ENCODE measurements at places on chromosomes 12 and 14.
A peak's percentile ranks its signal among the peaks of the same experiment; 100 is the strongest.

DNA sequence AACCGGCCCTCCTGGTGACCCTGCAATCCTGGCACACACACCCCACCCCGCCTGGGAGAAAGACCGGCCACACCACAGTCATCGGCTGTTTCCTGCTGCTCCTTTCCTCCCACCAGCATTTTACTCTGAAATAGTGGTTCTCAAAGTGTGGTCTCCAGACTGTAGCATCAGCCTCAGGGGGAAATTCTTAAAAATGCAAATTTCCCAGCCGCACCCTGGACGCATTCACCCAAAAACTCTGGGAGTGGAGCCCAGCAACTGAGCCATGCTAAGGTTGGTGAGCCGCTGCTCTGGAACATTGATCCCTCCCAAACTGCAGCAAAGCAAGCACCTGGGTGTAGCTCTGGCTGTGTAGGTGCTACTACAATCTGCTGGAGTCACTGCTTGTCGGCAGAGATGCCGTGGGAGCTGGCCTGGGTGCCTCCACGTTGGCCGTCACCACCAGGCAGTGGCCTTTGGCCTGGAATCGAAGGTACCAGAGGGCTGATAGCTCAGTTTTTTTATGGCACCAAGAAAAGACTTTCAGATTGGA is 38.4 kb upstream of the BCL2L14 start:
- DNase-seq = no peak

DNA sequence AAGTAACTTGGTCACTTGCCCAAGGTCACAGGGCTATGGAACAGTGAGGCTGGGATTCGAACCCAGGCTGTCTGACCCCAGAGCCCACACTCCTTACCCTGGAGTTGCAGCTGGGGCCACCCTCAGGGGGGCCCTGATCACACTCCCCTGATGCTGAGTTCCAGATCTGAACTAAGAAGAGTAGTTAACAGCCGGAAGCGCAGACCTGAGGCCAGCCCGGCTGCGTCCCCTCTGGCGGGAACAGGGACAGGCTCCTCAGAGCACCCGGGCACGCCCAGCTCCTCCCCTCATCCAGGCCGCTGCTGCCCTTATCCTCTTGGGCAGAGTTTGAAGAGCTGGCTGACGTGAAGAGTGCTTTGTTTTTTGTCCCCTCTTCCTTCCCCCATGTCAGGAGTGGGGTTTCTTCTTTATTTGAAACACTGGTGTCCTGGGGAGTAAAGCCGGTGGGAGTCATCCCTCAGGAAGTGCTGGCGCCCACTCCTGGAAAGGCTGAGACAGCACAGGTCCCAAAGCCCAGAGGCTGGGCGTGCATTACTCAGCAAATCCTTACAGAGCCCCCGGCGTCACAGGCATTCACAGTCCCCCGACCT is 8.7 kb downstream of the PHB2 start:
- DNase-seq = no peak

DNA sequence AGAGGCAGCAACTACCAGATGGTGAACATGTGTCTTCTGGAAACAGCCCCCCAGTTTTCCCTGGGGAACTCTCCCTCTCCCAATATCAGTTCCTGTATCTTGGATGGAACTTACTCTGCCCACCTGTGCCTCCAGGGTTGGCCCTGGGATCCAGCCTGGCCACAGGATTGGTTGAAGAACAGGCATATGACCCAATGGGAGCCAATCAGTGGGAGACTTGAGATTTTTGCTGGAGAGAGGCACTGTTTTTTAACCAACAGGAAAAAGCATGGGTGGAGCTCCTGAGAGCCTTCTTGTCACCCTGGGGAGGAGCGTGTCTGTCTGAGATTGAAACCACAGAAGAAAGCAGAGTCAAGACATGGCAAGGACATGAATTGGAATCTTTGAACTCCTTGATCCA is 33.6 kb upstream of the COX6A1 start:
- no peak for DNase-seq

DNA sequence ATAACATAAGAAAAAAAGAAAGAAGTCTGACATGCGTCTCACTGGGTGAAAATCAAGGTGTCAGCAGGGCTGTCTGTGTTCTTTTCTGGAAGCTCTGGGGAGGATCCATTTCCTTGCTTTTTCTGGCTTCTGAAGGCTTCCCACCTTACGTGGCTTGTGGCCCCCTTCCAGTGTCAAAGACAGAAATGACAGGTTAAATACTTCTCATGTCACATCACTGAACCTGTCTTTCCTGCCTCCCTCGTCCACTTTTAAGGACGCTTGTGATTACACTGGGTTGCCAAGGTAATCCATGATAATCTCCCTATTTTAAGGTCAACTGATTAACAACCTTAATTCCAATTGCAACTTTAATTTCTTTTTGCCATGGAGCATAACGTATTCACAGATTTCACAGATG is 4.6 kb upstream of the PHC1 start:
- DNase-seq = no peak

DNA sequence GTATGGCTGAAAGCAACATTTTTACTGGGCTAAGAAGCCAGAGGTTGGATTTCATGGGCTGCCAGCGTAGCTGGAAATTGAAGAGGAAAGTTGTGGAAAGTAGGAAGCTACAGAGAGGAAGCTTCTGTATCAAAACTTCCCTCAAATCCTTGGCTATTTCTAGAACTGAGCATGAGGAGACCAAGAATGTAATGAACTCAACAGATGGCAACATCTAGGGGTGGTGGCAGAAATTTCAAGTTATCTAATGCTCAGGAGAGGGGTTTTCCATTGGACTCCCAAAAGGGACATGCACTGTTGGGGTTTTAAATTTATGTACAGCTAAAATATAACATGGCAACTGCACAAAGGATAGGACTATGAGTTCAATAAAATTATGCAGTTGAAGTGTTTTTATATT is 151.3 kb downstream of the DHRS2 start:
- DNase-seq = no peak

- DNase-seq = no peak
Measured at GRCh38 chr12:27583981-27584380, 60.0 kb downstream of the PPFIBP1 start.

GRCh38 chr12:41014643-41015020 is 173.5 kb upstream of the PDZRN4 start:
- no peak for DNase-seq

DNA sequence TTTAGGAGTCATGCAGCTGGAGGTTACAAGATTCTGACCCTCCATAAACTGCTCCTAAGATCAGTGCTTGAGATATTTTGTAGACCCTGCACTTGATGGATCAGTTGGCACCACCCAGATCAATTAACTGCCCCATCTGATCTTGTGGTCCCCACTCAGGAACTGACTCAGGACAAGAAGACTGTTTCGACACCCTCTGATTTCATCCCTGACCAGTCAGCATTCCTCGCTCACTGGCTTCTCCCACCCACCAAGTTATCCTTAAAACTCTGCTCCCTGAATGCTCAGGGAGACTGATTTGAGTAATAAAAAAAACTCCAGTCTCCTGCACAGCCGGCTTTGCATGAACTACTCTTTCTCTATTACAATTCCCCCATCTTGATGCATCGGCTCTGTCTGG is 360.2 kb downstream of the GALC start:
- no peak for DNase-seq

DNA sequence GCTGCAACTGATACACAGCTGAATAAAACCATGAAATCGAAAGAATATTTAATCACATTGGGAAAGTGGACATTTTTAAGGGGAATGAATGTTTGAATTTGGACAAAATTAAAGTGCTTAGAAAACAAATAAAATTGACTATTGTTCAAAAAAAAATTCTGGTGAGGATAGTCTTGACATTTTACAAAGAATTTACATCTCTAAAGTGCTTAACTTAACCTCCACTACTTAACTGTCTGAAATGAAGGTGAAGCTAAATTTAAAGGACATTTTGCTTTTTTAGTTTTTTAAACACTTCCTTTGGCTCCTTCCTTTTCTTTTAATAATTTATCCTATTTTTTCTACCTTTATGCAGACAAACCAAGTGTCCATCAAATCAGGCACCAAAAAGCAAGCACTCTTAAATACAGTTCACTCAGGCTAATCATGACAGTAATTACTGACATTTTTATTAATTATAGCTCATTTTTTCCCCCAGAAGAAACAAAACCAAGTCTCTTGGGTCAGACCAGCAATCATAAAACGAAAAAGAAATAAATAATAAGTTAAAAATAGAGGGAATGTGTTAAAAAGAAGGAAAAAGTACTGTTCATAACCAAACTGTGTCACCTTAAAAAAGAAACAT is 5.7 kb upstream of the CCND2 start:
- peak; percentile 48 for DNase-seq

DNA sequence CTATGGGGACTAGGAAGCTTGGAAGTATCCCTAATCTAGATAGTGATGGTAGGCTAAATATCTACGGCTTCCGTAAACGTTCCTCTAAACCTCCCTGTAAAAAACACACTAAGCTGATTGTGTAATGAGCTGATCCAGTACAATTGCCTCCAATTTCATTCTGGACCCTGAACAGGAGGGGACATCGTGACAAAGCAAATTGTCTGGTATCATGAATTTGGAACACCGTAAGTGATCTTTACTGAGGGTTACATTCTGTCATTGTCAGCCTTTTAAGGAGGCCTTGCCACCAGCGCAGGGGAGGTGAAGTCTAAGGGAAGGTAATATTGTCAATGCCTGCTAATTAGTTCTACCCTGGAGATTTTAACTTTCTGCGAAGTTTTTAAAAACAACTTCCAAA is 487 bp upstream of the MGST1 start:
- no peak for DNase-seq

- no peak for DNase-seq
Measured at GRCh38 chr14:74671789-74672188, 41.1 kb downstream of the AREL1 start.

GRCh38 chr12:58540480-58541299 is 379.6 kb downstream of the LRIG3 start:
- peak; percentile 83 for DNase-seq

GRCh38 chr12:88336076-88336739 is 194.1 kb downstream of the TMTC3 start:
- DNase-seq = no peak

DNA sequence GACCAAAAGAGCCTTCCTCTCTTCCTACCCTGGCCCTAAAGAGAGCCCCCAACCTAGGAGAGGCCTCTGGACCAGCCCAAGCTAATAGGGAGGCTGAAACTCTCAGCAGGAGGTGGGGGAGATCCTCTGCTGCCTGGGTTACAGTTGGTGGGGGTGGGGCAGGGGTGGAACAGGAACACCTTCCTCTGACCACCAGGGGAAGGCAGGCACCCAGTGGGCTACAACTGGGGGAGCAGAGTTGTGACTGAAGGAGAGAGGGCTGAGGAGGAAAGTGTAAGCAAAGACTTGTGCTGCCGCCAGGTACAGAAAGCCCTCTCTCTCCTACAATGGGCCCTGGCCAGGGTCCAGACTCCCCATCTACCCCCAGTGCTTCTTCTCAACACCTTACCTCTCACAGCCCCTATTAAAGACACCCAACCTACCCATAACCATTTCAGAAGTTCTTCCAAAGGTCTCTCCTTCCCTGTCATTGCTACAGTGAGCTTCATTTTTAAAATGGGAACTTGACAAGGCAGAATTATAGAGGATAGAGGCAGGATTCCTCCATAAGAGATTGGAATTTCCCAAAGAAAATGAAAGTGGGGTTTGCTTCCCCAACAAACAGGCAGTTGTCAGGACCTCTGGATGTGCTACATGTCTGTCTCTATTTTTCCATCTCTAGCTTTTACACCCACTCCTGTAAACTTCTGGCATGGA is 1.4 kb downstream of the MYO1A start:
- no peak for DNase-seq

GRCh38 chr12:70739756-70740155 is 102.5 kb upstream of the PTPRB start:
- no peak for DNase-seq

DNA sequence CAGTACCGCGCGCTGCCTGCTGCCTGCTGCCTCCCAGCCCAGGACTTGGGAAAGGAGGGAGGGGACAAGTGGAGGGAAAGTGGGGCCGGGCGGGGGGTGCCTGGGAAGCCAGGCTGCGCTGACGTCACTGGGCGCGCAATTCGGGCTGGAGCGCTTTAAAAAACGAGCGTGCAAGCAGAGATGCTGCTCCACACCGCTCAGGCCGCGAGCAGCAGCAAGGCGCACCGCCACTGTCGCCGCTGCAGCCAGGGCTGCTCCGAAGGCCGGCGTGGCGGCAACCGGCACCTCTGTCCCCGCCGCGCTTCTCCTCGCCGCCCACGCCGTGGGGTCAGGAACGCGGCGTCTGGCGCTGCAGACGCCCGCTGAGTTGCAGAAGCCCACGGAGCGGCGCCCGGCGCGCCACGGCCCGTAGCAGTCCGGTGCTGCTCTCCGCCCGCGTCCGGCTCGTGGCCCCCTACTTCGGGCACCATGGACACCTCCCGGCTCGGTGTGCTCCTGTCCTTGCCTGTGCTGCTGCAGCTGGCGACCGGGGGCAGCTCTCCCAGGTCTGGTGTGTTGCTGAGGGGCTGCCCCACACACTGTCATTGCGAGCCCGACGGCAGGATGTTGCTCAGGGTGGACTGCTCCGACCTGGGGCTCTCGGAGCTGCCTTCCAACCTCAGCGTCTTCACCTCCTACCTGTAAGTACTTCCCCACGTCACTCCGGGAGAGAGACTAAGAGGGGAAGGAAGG is at the start of gene LGR5:
LGR5 (plus strand) TSS at position 186 of the 732 bp plus-strand sequence; CDS start at position 469, 283 bp downstream.
- DNase-seq = peak; percentile 40

- no peak for DNase-seq
Measured at GRCh38 chr12:28868414-28868813, 280.7 kb upstream of the FAR2 start.

GRCh38 chr12:82182601-82183190 is 175.5 kb downstream of the CCDC59 start:
- no peak for DNase-seq

DNA sequence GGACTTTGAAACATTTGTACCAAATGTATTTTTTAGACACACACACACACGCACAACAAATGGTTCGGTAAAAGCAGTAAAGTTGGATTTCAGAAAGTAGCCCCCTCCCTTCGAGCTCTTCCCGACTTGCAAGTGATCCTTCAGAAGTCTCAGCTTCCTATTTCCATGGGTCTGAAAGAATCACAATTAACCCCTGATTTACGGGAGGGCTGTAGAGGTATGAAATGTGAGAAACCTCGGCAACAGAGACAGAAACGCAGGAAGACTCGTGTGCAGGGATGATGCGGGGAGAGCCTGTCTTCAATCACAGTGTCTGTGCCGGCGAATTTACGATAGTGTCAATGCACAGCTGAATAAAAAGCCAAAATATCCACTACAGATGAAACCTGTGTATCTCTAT is 60.7 kb upstream of the VRK1 start:
- no peak for DNase-seq

DNA sequence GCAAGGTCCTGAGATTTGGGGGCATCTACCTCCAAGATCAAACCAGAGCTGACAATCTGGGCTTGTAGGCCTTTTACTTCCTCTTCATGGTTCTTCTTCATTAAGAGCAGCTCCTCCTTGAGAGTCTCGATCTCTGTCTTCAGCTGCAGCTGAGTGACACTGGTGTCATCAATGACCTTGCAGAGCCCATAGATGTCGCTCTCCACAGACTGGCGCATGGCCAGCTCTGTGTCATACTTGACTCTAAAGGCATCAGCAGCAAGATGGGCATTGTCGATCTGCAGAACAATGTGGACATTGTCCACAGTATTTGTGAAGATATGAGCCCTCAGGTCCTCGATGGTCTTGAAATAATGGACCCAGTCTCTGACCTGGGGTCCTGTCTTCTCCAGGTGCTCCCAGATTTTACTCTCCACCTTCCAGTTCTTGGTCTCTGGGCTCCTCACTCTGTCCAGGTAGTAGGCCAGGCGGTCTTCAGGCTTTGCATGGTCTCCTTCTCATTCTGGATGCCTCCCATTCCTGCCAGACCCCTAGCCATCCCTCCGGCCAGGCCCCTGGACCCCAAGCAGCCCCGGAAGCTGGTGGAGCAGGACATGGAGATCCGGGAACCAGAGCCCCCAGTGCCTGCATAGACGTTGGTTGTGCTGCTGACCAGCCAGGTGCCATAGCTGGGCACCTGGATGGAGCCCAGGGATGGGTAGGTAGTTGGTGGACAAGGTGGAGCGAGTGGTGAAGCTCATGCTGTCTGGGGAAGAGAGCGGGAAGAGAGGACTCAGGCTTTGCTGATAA is 141.0 kb downstream of the MSRB3 start:
- DNase-seq = no peak

Measured in muscle of back (tissue), 13 donors.